ENCODE measurements at places on chromosomes 3 and 15. TPM values are rescaled to one million over a fixed set of nuclear protein-coding genes. Genes with fewer than 3 reads are reported as not detected.
A peak's percentile ranks its signal among the peaks of the same experiment; 100 is the strongest.

Gene RLBP1
- total RNA-seq = not detected

GRCh38 chr15:68584756-68585573 lies 6.2 kb downstream of the CORO2B start:
- no peak for DNase-seq

- DNase-seq = no peak
Observed at GRCh38 chr3:191425322-191425734, 35.6 kb upstream of the PYDC2 start.

GRCh38 chr15:99282121-99282520 lies 30.8 kb downstream of the LRRC28 start:
- no peak for DNase-seq

Gene IMPG2
- 0.18 TPM for total RNA-seq

DNA sequence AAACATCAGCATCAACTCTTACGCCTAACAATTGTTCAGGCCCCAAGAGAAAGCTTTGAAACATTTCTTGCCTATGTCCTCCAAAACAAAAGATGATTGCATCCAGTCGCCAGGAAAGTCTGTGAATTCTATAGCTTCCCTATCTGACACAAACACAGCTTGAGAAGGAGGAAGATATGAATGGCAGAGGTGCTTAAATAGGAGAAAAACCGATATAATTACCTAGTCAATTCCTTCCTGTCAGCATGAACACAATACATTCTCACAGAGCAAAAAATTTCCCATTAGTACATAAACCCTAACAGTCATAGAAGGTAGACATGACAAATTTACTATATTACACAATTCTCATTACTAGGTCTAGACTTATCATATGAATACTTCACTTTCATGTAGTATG lies 326.5 kb downstream of the CGGBP1 start:
- DNase-seq = no peak

Gene AP3B2
- total RNA-seq = 24.4 TPM

Gene CDHR4
- total RNA-seq = not detected

- DNase-seq = no peak
Observed at GRCh38 chr3:179067839-179068238, 3.8 kb downstream of the ZMAT3 start.

DNA sequence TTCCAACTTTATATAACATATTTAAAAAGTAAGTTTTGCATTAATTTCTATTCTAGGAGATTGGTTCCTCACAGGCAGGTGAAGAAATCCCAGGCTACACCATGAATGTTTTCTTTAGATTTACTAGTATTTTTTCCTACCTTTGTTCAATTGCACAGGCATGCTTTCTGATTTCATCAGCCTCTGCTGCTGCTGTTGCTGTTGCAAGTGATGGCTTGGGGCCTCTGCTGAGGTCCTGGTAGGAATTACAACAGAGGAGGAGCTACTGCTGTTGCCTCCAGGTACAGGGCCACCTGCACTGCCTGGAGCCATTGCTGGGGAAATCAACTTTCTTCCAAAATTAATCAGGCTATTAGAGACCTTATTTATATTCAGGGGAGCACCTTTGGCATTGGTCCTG lies 353.3 kb downstream of the PLCL2 start:
- no peak for DNase-seq

- peak; percentile 77 for DNase-seq
Observed at GRCh38 chr15:100334905-100335304, 6.9 kb downstream of the ADAMTS17 start.

Gene STRIT1
- total RNA-seq = not detected

DNA sequence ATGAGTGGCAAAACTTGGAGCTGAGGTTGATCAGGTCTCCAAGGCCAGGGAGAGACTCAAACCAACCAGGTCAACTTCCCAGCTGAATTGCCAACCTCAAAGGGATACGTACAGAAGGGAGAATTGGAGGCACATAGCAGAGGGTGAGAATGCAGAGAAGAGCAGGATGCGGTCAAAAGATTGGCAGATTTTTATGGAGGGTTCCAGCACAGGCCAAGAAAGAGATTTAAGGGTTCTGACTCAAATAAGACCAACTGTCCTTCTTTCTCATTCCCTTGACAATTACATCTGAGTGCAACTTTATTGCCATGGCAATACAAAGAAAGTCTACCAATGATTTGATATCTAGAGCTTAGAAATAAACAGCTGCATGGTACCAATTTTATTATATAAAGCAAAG lies 33.2 kb downstream of the SCG5 start:
- DNase-seq = no peak
